GM04504 (cell line): ENCODE measurements at places on chromosomes 5 and 9.

- DNase-seq: no peak
These were observed 974 bp downstream of the CCDC69 start for GRCh38 chr5:151222790-151223446.

DNA sequence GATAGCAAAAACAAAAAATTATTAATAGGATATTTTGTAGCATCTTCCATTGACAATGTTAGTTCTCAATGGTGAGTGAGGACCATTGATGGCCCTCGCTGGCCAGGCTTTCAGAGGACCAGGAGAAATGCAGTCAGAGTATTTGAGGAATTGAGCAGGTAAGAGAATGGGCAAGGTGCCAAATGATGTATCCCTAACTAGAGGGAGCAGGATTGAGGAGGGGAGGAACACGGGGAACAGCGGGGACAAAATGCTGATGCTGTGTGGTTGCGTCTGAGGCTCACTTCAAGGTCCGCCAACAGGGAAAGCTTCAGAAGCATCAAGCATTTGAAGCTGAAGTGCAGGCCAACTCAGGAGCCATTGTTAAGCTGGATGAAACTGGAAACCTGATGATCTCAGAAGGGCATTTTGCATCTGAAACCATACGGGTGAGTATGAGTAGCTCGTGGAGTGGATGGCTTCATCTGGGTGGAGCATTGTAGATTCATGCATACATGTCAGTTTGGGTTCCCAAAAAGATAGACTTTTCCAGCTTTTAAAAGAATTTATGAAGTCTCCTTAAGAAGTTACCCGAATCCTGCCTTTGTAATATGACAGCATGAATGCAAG, 16.2 kb downstream of the SPTAN1 start:
- DNase-seq: no peak

GRCh38 chr9:126682113-126682810, 68.5 kb downstream of the LMX1B start:
- DNase-seq: no peak

DNA sequence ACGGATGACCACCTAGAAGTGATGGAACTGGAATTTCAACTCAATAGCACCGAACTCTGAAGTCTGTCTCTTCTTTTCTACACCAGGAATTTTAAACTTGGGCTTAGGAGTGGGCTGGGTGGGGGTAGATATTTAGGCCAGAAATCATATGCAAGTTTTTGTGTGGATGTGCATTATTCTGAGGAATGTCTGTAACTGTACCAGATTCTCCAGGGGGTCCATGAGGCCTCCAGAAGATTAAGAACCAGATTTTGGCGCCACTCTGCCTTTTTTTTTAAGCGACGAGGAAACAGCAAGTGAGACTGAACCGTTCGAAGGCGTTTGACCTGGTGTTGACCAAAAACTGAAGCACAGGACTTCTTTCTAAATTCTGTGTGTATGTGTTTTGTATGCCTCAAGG, 88.8 kb upstream of the TTC23L start:
- DNase-seq: no peak

DNA sequence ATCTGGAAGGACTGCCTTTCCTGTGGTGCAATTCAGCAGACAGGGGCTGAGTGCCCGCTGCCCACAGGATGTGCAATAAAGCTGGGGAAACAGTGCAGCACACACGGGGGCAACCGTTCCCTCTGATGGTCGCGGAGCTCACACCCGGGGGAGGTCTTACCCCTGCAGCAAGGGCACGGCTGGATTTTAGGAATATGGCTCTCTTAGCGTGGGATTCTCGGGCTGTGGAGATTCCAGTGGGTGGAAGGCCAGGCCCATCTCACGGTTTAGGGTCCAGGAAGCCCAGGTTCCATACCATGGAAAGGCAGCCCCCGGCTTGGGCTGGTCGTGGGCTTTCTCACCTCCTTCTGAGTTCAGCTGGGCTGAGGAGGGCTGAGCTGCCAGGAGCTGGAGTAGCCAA, 244.1 kb downstream of the MED10 start:
- DNase-seq: no peak
